ENCODE measurements at places on chromosomes 12 and 14.
A peak's percentile ranks its signal among the peaks of the same experiment; 100 is the strongest.

GRCh38 chr12:39587225-39587624 is 32.4 kb downstream of the ABCD2 start:
- no peak for DNase-seq

GRCh38 chr14:83733670-83734069 is 1796.3 kb upstream of the FLRT2 start:
- DNase-seq: no peak

DNA sequence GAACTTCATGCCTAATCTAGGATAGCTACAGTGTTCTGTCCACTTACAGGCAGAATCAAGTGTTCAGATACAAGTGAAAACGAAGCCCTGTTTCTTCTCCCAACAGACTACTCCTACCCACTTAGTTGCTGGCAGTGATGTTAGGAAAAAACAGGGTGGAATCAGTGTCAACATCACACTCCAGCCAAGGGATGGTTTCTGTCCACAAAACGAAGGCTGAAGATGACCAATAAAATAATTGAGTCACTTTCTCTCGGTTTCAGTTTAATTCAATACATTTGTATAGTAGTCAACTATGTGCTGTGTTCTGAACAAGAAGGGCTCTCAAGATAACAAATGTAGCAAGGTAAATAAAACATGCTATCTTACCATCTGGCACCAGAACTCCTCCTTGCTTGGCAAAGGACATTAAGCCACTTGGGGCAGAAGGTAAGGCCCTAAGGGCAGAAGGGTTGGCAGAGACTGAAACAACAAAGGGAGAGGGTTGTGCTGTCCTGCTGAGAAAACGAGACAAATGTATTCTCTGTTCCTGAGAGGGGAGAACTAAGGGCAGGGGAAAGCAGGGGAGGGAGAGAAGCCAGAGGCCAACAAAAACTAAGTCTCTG is 393.6 kb downstream of the DPF3 start:
- DNase-seq: no peak

DNA sequence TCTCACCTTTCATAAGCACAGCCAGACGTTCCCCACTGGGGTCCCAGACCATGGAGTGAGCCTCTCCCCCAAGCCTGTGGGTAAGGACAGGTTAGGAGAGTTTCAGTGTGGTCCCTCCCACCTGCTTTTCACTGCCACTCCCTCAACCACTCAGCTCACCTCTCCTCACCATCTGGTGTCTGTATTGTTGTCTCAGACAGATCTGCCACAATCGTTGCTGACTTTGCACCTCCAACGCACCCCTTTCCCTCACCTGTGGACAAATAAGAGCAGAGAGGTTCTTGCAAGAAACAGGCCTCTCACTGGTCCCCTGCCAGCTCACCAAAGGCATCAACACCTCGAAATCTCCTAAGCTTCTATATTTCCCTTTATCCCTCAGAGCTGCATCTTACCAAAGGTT is 8.8 kb downstream of the MYG1 start:
- peak; percentile 7 for DNase-seq

GRCh38 chr14:67853715-67854114 is 34.1 kb downstream of the RAD51B start:
- no peak for DNase-seq

DNA sequence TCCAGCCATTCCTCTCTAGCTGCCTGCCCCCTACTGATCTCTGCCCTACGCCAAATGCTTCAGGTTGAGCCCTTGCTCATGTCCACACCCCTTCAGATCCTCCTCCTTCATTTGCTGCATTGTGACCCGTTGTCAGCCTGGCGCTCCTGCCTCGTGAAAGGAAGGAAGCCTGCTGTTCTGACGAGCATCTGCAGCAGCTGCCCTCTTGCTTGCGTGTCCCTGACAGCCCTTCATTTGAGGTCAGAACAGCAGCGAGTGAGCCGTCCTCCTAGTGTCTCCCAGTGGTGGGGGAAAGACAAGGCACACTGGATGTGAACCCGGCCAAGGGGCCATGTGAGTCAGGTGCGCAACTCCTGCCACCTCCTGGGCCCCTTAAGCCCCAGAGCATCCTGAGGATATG is 3.0 kb upstream of the PIANP start:
- DNase-seq: no peak

DNA sequence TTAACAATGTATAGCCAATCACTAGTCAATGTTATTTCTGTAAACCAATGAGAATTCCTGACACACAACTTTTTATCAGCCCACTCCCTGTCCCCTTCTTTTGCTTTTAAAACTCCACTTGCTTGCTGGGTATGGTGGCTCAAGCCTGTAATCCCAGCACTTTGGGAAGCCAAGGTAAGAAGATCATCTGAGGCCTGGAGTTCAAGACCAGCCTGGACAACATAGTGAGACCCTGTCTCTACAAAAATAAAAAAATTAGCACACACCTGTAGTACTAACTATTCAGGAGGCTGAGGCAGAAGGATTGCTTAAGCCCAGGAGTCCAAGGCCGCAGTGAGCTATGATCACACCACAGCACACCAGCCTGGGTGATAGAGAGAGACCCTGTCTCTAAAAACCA is 87.8 kb downstream of the PAPLN start:
- DNase-seq: no peak

- DNase-seq: peak; percentile 51
Observed at GRCh38 chr12:121538699-121539061, 42.1 kb downstream of the KDM2B start.

- DNase-seq: no peak
Observed at GRCh38 chr12:113291586-113291985, 43.3 kb downstream of the SLC8B1 start.

GRCh38 chr12:94100211-94100627 is 48.2 kb upstream of the PLXNC1 start:
- no peak for DNase-seq

DNA sequence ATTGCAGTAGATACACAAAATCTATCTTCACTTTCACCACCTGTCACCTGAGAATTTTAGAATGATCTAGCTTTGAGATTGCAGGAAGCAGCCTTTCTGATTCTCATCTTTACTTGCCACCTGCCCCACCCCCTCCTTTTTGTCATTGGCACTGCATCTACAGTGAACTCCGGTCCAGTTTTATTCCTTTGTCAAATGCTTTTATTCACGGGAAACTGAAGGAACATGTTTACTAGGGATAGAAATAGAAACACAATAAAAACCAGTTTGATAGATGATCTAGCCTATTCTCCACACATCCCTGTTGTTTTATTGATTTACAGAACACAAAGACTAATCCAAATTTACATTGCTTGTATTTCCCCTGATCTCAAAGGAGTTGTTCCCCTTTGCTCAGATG is 471.7 kb upstream of the STXBP6 start:
- DNase-seq: no peak

DNA sequence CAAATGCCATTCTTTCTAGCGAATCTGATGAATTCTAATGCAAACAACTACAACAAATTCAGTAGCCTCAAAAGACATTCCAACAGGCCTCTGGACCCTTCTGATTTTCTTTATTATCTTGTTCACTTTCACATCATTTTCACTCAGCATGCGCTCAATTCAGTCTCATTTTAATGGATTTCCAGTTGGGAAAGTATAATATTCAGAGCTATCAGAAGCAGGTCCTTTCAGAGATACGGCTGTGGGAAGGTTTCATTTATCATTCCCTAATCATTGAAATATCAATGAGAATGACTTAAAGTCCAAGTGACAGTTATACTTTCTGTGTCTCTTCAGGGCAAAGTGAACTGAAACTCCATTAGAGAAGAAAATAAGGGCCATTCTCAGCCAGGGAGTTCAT is 1083.7 kb upstream of the FLRT2 start:
- DNase-seq: no peak

- no peak for DNase-seq
Observed at GRCh38 chr12:44331269-44331668, 495.4 kb downstream of the TMEM117 start.

DNA sequence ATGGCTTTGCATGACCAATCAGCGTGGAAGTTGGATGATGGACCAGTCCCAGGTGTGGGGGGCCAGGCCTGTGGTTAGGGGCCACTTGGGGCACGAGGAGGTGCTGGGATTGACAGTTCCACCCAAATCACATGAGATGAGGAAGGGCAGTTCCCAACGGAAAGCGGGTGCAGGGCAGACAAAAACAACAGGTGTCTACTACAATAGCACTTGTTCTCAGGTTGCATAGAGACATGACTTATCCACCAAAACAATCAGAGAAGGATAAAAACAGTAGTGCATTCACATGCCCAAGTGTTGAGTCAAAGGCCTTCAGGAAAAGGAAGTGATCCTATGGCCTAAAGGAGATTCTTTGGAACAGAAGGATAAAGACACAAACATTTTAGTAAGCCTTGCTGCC is 14.6 kb upstream of the EIF2B2 start:
- DNase-seq: peak; percentile 43

DNA sequence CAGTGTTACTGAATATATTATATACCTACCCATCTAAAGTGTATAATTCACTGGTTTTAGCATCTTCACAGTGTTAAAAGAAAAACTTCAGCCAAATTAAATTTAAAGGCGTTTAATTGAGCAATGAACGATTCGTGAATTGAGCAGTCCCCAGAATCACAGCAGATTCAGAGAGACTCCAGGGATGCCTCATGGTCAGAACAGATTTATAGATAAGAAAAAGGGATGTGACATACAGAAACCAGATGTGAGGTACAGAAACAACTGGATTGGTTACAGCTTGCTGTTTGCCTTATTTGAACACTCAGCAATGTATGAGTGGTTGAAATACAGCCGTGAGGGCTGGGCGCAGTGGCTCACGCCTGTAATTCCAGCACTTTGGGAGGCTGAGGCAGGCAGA is 84.6 kb downstream of the WNK1 start:
- DNase-seq: no peak

- DNase-seq: no peak
Observed at GRCh38 chr12:92911339-92911738, 17.8 kb downstream of the EEA1 start.

- no peak for DNase-seq
Observed at GRCh38 chr12:132324841-132325732, 4.3 kb downstream of the GALNT9 start.

DNA sequence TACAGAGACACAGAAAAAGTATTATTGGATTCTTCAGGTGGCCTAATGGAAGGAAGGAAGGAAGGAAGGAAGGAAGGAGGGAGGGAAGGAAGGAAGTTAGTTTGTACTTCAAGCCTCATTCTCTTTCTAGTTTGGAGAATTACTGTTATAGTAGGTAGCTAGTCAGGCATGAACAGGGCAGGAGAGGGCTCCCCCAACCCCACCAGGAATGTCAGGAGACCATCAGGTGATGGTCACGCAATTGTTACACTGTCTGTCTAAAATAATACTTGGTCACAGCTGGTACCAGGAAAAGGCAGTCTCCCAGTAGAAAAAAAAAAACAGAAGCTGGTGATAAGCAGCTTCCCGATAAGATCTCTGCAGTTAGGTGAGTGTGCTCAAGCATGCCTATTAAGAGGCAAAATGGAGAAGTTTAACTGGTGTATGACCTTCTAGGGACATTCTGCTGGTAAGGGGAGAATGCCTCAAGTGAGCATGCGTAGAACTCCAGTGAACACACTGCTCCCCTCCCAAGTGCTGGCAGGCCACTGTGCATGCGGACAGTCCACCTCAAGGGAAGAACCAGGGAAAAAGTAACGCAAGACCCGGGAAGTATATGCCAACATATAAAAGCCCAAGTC is 358.4 kb upstream of the SOX5 start:
- no peak for DNase-seq

GRCh38 chr14:54177641-54178621 is 218.9 kb upstream of the CDKN3 start:
- DNase-seq: no peak

- DNase-seq: no peak
Observed at GRCh38 chr12:7512553-7512952, 9.0 kb upstream of the CD163 start.

GRCh38 chr14:95431199-95432143 is 85.0 kb downstream of the SYNE3 start:
- no peak for DNase-seq

DNA sequence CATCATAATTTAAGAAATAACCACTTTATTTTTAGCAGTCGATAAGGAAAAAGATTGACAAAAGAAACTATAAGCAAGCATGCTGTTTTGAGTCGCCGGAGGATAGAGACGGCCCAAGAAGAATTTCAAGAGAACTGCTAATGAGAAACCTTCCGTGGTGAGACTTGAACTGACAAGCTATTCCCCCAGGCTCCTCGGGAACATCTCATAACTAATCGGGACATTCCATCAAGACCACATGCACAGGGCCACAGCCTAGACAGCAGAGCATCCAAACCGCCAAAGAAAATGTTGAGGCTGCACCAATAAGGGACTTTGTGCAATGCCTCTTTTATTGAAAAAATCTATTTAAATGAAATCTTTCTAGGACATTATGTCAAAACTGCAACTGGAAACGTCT is 51.0 kb downstream of the YEATS4 start:
- no peak for DNase-seq

DNA sequence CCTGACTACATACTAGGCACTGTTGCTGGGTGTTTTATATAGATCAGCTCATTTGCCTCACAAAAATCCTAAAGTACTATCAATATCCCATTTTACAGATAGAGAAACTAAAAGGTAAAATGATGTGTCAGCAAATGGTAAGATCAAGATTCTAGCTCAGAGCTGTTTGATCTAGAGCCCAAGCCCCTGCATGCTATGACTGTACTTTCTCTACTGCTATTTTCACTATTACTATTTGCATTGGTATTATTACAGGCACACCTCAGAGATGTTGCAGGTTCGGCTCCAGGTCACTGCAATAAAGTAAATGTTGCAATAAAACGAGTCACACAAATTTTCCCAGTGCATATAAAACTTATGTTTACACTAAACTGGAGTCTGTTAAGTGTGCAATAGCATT is 10.9 kb downstream of the ISCU start:
- no peak for DNase-seq

DNA sequence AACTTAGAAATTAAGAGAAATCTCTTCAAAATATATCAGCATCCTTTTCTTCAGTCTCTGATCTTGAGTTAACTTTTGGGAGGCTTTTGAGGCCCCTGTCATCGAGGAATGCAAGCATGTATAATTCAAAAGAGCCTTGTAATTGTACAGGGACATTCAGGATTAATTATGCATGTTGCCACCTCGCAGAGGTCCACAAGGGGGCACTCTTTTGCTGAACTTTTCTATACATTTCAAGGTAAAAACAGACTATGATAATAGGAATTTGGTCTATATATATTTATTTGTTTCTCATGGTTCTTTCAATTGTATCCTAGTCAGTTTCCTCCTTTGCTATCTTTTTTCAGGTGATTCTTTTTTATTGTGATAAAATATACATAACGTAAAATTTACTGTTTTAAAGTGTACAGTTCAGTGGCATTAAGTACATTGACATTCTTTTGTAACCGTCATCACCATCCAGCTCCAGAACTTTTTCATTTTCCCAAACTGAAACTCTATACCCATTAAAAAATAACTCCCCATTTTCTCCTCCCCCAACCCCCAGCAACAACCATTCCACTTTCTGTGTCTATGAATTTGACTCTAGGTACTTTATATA is 47.0 kb upstream of the SLC2A13 start:
- peak; percentile 8 for DNase-seq

DNA sequence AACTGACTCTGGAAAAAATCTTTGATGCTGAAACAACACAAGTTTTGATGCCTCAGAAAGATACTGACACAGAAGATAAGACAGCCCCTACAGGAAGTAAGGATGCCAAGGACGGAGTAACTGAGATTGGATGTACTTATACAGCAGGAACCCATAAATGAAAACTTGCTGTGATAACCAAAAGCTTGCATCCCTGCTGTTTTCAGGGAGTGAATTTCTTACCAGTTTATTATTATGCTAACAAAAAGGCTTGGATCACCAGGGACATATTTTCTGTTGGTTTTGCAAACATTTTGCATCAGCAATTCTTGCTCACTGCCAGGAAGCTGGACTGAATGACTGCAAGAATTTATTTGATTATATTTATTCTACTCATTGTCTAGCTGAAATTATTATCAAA is 197.7 kb downstream of the NAV3 start:
- no peak for DNase-seq
